HT1080 (cell line): ENCODE measurements at places on chromosomes 16 and 17. TPM values are rescaled to one million over a fixed set of nuclear protein-coding genes. Genes with fewer than 3 reads are reported as not detected.

Gene BRICD5
- total RNA-seq: 2.0 and 7.3 TPM in 2 replicates

DNA sequence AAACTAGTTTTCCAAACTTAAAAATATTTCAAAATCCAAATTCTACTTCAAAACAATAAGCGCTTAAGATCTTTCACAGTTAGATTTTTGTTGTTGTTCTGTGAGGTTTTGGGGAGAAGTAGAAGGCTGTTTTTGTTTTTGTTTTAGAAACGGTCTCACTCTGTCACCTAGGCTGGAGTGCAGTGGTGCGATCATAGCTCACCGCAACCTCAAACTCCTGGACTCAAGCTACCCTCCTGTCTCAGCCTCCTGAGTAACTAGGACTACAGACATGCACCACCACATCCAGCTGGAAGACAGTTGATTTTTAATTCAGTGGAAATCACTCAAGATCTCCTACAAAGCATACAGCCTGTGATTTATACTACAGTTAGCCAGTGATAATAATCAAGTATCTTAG, 2.7 kb downstream of the SHCBP1 start:
- DNase-seq: no peak

Gene CES5A
- not detected in 2 replicates for total RNA-seq

DNA sequence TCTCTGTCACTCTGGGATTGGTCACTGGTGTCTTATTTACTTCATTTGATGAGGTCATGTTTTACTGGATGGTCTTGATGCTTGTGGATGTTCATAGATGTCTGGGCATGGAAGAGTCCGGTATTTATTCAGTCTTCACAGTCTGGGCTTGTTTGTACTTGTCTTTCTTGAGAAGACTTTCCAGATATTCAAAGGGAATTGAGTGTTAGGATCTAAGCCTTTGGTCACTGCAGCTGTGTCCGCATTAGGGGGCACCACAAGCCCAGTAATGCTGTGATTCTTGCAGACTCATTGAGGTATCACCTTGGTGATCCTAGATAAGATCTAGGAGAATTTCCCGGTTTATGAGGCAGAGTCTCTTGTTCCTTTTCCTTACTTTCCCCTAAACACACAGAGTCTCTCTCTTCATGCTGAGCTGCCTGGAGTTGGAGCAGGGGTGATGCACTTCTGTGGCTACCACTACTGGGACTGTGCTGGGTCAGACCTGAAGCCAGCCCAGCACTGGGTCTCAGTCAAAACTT, 214.7 kb downstream of the SPECC1 start:
- DNase-seq: no peak

Gene MEOX1
- total RNA-seq: not detected in 2 replicates

Gene MEFV
- 0.03 TPM in 1 of 2 replicates, not detected in the other for total RNA-seq

DNA sequence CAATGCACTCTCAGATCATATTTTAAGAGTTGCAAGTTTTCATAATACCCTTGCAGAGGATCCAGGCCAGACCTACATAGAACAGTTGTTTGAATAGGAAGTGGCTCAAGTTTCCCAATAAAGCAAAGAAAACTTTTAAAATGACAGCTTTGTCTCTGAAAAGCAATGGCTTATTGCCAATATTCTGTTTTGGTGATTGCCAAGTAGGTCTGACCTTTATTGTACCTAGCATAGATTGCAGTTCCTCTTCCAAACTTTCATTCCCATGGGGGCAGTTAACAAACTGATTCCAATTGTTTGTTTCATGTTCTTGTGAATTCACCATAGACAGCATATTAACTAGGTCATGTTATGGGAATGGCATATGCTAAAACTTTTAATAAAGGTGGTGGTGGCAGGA, 664.6 kb upstream of the CA10 start:
- DNase-seq: no peak

Gene OR4D1
- not detected in 2 replicates for total RNA-seq

DNA sequence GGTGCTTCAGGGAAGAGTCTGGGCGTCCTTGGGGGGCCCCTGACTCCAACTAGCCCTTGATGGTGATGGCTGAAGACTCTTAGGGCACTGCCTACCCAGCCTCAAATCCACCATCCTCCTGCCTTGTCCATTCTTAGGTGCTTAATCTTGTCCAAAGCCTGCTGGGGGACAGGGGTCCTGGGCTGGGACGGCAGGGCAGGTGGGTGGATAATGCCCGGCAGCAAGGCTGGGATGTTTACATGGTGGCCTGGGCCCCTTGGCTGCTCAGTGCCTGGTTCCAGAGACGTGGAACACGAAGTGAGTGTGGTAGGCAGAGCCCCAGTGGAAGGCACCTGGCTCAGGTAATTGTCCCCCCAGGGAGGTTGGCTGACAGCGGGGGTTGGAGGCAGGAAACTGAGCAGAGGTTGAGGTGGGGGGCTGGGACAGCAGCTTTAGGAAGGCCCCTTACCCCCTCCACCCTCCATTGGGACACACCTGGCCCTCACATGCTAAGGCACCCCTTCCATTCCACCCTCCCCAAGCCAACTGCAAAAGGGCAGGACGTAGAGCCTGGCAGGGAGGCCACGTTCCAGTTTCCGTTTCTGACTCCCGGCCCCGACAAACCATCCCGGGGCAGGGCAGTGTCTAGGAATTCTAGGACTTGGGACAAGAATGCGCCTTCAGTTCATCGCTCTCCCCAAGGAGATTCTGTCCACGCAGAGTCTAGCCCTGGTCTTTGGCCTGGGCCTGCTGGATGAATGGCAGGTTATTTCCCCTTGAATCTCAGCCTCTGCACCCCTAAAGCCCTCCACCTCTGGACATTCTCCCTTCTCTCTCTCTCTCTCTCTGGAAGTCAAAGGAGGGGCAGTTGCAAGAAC, 1.9 kb downstream of the FOXJ1 start:
- no peak for DNase-seq

Gene ST6GALNAC1
- not detected in 2 replicates for total RNA-seq

DNA sequence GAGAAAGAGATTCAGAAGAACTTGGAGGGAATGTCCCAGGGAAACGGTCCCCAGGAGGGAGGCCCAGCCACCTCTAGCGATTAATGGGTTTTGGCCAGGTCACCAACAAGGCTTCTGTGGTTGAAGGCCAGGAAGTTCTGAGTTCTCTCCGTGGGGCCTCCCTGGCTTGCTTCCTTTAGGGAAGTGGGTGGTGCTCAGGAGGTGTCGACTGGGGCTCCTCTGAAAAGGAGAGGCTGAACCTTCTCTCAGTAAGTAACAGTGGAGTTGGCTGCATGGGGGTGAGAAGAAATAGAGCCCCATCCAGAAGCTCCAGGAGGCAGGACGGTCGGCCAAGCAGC, 77.1 kb upstream of the GSE1 start:
- no peak for DNase-seq

DNA sequence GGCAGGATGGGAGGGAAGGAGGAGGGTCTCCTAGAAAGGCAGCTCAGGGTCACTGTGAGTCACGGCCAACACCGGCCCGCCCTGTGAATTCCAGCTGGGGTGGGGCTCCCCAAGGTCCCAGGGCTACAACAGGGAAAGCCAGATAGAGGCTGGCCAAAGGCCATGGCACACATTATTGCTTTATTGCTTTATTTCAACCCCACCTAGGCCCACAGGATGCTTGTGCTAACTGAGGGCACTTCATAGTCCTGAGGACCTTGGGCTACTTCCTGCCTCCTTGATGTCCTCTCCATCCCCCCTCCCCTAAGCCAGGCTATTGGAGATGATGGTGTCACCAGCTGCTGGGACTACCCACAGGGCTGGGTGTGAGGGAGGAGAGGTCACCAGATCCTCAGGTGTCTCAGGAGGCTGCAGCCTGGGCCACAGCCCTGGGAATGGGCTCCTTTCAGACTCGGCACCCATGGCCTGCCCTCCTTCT, 26.1 kb downstream of the LRRC75A start:
- DNase-seq: no peak

GRCh38 chr16:28297784-28298510, 5.6 kb downstream of the SBK1 start:
- DNase-seq: no peak

GRCh38 chr17:17001076-17001777, 29.3 kb upstream of the TNFRSF13B start:
- DNase-seq: no peak

- no peak for DNase-seq
These were observed 415 bp downstream of the ABCA5 start for GRCh38 chr17:69326377-69327059.

GRCh38 chr17:61280338-61280737, 119.3 kb upstream of the TBX2 start:
- DNase-seq: no peak

DNA sequence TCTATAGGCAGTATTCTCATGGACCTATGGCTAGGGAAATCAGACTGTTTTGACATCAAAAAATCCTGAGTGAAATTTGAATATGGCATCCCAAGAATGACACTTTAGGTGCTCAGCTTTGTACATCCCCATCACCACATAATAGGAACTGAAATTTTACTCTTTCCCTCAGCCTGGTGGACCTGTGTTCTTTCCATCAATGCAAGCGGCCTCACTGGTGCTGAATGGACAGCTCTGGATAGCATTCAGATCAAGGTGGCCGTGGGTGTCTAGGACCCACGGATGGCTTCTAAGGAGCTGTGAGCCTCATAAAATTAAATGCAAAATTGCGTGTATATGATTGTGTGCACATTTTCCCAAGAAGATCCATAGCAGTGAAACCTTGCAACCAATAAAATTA, 152.6 kb downstream of the MAP2K6 start:
- no peak for DNase-seq

- no peak for DNase-seq
These were observed 34.8 kb downstream of the CMTM3 start for GRCh38 chr16:66639091-66639885.

- DNase-seq: no peak
These were observed 20.0 kb downstream of the MAP3K14 start for GRCh38 chr17:45296833-45297124.

- DNase-seq: peak; percentile 53
These were observed 21.4 kb downstream of the TTLL6 start for GRCh38 chr17:48795444-48796162.

DNA sequence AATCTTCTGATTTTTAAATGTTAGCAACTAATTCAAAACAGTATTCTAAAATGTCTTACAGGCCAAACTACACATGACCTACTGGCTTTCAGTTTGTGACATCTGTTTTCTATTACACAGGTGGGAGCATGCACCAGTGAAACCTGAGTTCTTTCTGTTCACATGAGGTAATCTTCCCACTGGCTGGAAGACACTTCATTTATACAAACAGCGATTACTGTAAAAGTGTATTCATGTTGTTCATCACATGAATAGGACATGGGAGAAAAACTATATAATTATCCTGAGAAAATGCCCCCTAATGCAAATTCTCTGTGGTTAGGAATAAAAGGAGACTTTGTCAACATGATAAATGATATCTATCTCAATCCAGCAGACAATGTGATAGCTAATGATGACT, 11.1 kb upstream of the PIK3R5 start:
- DNase-seq: no peak

- DNase-seq: peak; percentile 76
These were observed 21.8 kb downstream of the KATNB1 start for GRCh38 chr16:57757326-57757786.

- peak; percentile 22 for DNase-seq
These were observed 102.5 kb downstream of the MRM1 start for GRCh38 chr17:36703860-36704266.

DNA sequence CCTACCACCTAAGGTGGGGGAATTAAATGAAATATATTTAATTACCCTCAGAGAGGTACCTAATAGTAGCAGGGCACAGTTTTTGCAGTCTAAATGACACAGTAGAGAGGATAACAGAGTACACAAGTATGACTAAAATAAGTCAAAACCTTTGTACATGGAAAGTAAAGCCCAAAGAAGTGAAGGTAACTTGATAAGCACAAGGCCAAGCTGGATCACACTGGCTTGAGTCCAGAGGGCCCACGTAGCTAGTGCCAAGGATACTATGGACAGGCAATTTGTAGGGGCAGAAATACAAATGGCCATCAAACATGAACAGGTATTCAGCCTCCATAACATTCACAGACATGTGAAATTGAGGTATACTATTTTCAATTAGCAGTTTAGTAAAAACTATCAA, 7.6 kb downstream of the MYO18A start:
- no peak for DNase-seq

Gene SDK2
- 0.20 and 0.39 TPM in 2 replicates for total RNA-seq

GRCh38 chr16:86874141-86874540, 295.8 kb downstream of the FOXL1 start:
- DNase-seq: no peak

DNA sequence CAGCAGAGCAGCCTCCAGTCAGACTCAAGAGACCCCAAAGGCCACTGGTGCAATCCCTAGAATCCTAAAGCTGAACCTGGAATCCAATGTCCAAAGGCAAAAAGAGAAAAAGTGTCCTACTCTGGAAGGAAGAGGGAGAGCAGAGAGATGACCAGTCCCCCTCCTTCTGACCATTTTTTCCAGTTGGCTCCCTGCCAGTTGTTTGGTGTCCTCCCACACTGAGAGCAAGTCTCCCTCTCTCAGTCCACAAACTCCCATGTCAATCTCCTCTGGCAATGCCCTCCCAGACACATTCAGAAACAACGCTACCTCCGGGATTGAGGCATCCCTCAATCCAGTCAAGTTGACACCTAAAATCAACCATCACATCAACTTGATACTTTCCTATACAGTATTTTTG, 4.3 kb upstream of the CLEC19A start:
- no peak for DNase-seq

DNA sequence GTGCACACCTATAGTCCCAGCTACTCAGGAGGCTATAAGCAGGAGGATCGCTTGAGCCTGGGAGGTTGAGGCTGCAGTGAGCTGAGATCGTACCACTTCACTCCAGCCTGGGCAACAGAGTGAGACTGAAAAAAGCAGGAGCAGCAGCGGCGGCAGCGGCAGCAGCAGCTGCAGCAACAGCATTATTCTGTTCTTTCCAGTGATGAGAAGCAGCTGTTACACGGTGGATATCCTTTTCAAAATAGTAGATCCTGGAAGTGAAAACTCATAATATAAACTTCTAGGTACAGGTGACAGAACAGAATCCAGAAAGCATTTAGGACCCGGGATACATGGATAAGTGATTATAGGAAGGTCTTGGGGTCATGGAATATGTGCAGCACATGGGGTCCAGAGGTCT, 17.8 kb upstream of the HNF1B start:
- no peak for DNase-seq

Gene MSRB1
- total RNA-seq: 26.1 and 38.7 TPM in 2 replicates

GRCh38 chr16:11474617-11475291, 112.0 kb downstream of the LITAF start:
- no peak for DNase-seq

DNA sequence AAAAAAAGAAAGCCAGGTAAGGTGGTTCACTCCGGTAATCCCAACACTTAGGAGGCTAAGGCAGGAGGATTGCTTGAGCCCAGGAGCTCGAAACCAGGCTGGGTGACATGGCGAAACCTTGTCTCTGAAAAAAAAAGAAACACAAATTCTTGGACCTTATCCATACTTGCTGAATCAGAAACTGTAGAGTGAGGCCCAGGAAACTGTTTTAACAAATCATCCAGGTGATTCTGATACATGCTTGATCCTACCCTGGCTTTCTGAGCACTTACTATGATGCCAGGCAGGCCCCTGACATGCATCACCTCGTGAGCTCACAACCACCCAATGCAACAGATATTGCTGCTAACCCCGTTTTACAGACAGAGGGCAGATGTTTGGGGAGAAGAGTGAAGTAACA, 4.0 kb upstream of the NAE1 start:
- DNase-seq: no peak
